Stimulated activated CD4-positive, alpha-beta T cell treated with anti-CD3 and anti-CD28 coated beads, Interleukin-4, amount 100 ng/mL, for 1 hour (primary cell): ENCODE measurements at places on chromosomes 11 and 22.

DNA sequence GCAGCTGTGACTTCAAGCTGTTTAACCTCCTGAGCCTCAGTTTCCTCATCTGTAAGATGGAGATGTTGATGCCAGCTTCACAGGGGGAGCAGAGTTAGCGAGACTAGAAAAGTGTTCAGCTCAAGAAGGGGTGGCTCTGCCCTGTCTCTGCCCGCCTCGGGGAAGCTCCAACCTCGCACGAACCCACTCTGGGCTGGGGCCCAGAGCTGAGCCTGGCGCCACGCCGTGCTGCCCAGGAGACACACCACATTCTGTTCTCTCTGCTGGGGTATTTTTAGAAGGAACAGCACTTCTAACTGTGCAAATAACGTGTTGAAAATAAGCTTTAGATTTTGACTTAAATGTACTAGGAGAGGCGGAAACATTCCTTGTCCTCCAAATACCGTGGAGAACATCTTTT, 74.1 kb downstream of the PHF21B start:
- DNase-seq, result no peak

DNA sequence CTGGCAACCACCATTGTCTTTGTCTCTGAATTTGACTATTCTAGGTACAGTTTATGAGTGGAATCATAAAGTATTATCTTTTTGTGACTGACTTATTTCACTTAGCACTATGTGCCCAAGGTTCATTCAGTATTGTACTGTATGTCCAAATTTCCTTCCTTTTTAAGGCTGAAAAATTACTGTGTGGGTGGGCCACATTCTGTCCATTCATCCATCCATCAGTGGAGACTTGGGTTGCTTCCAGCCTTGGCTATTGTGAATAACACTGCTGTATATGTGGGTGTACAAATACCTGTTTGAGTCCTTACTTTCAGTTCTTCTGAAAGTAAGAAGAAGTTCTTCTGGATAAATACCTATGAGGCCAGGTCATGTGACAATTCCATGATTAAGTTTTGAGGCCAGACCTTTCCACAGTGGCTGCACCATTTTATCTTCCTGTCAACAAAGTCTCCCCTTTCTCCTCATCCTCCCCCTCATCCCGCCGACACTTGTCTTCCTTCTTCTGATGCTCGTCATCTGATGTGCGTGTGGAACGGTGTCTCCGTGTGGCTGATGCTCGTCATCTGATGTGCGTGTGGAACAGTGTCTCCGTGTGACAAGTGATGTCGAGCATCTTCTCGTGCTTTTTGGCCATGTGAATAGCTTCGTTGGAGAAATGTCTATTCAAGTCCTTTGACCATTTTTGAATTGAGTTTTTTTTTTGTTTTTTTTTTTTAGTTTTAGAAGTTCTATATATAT, 49.5 kb downstream of the SBF1 start:
- DNase-seq, result no peak

GRCh38 chr22:17431179-17431578, 61.9 kb downstream of the CECR2 start:
- DNase-seq, result no peak

- DNase-seq, result no peak
Measured at GRCh38 chr11:64605656-64606585, 14.9 kb downstream of the SLC22A12 start.

- no peak for DNase-seq
Measured at GRCh38 chr22:17968126-17968525, 56.2 kb downstream of the MICAL3 start.
